Pancreas (tissue), 10 donors: ENCODE measurements at places on chromosomes 7 and 10. TPM values are rescaled to one million over a fixed set of nuclear protein-coding genes. Genes with fewer than 3 reads are reported as not detected.

SLC13A1 gene
- total RNA-seq, result 0.09 TPM

ZNF853 gene
- total RNA-seq, result 6.6 TPM

CRHR2 gene
- total RNA-seq, result 0.66 TPM

CFAP70 gene
- total RNA-seq, result 4.9 TPM

NUTM2A gene
- total RNA-seq, result 1.2 TPM

PPP1R17 gene
- not detected for total RNA-seq

KCNIP2 gene
- total RNA-seq, result 2.2 TPM

PRF1 gene
- total RNA-seq, result 0.16 TPM

SORCS1 gene
- 0.85 TPM for total RNA-seq

C10orf90 gene
- 0.32 TPM for total RNA-seq

DNA sequence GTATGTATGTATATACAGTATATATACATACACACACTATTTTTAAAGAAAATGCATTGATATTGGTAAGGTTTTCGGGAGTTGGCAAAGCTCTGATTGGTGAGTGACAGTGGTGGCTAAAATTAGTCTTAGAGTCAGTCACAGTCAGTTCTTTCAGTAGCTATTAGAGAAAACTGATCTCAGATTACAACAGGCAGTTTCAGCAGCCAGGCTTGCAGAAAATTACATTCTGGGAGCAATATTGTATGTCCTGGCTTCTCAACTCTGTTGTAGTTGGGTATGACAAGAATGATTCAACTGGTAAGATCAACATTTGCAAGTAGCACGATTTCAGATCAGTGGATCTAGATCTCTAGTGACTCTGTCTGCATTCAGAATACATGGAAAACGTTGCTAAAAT is 897.9 kb upstream of the AUTS2 start:
- no peaks in the 10 kb centered on the region for H3K4me1 ChIP-seq
- no peak overlapping the region for H3K4me3 ChIP-seq
- no peak for DNase-seq
- no peak overlapping the region for H3K27ac ChIP-seq
- no peaks in the 10 kb centered on the region for H3K36me3 ChIP-seq

DNA sequence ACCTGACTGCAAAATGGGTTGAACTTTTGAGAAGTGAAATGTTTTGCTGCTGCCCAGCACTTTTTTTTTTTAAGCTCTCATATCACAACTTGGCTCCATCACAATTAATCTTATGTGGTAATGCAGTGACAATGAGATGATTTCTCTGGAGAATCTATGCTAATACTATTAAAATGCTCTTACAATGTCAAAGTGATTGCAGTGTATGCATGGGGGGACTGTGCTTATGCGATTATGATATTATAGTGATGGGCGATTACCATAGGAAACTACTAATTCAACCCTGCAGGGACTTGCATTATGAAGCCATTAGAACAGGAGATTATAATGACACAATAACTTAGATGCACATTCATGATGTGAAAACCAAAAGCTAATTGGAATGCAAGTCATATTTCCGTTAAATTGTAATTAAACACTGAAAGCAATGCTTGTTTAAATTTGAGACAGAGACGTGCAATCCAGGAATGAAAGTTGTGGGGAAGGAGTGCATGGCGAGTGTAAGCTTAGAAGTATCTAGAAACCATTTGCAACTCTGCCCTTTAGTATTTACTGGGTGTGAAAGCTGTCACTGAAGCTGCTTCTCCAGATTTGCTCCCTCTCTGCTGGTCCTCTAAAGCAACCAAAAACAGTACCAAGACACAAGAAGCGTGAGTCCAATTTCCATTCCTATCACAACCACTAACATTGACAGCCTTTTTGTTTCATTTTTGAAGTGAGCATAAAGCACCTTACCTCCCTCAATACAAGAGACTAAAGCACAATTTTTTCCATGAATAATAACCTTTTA is 21.6 kb downstream of the PTER start:
- no peaks in the 10 kb centered on the region for H3K36me3 ChIP-seq
- no peak overlapping the region for H3K4me3 ChIP-seq
- no peak overlapping the region for H3K27ac ChIP-seq
- no peak for DNase-seq

GRCh38 chr7:133781486-133782090 is 345.6 kb upstream of the LRGUK start:
- H3K27ac ChIP-seq, result no peak overlapping the region
- no peak for DNase-seq
- no peaks in the 10 kb centered on the region for H3K4me1 ChIP-seq

GRCh38 chr7:13197501-13197900 is 510.1 kb downstream of the ARL4A start:
- no peaks in the 10 kb centered on the region for H3K4me1 ChIP-seq
- no peak overlapping the region for H3K4me3 ChIP-seq
- H3K27me3 ChIP-seq, result no peaks in the 10 kb centered on the region
- H3K36me3 ChIP-seq, result no peaks in the 10 kb centered on the region

GRCh38 chr7:98267303-98267702 is 14.2 kb upstream of the BRI3 start:
- H3K4me1 ChIP-seq, result no peaks in the 10 kb centered on the region
- no peak overlapping the region for H3K27ac ChIP-seq
- H3K27me3 ChIP-seq, result no peaks in the 10 kb centered on the region
- H3K36me3 ChIP-seq, result no peaks in the 10 kb centered on the region

- no peaks in the 10 kb centered on the region for H3K27me3 ChIP-seq
- no peak overlapping the region for H3K27ac ChIP-seq
- no peak overlapping the region for H3K4me3 ChIP-seq
- no peaks in the 10 kb centered on the region for H3K4me1 ChIP-seq
These were observed 1018.7 kb downstream of the TYW1 start for GRCh38 chr7:68015122-68015977.

DNA sequence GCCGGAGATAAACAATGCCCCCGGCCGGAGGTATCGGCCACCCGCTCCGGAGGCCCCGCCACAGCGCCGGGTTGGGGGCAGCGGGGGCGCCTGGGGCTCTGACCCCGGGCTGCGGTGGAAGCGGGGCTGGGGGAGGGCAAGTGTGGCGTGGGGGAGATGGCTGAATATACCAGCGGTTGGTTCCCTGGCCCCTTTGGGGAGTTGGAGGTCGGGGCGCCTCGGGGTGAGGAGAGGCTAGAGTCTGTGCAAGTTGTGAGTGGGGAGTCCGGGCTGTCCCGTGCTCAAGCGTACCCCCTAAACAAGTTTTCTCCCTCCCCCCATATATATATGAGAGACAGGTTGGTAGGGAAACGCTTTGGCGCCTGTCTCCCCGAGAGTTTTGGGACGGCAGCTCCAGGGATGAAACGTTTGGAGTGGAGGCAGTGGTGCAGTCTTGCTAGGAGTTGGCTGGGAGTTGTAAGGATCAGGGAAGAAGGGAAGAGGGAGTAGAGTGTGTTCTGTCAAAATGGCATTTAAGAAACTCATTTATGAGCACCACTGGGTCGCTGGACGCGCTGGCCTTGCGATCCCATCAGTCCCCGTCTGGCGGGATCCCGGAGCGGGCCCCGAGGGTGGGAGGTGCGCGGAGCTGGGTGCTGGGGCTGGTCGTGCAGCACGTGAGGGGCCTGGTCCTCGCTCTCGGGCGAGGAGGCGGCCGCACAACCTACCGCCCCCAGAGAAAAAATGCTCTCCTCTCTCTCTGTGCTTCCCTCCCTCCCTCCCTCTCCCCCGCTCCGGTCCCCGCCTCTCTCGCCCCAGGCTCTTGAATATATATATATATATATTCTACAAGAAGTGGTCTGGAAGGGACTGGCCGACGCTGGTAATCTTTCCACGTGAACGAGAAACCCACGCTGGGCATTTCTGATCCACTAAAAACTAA is 1.1 kb downstream of the TET1 start:
- peak overlapping the region; percentile 74 for H3K4me3 ChIP-seq
- H3K27me3 ChIP-seq, result no peaks in the 10 kb centered on the region
- no peak overlapping the region for H3K27ac ChIP-seq
- DNase-seq, result no peak
- no peaks in the 10 kb centered on the region for H3K36me3 ChIP-seq
- no peaks in the 10 kb centered on the region for H3K4me1 ChIP-seq

- no peak overlapping the region for H3K4me3 ChIP-seq
- H3K27ac ChIP-seq, result no peak overlapping the region
- no peaks in the 10 kb centered on the region for H3K27me3 ChIP-seq
- H3K36me3 ChIP-seq, result no peaks in the 10 kb centered on the region
These were observed 88.1 kb upstream of the CUX1 start for GRCh38 chr7:101729241-101729883.

- no peak overlapping the region for H3K4me3 ChIP-seq
- peaks cover 43% of the 10 kb centered on the region for H3K36me3 ChIP-seq
- DNase-seq, result no peak
- H3K4me1 ChIP-seq, result no peaks in the 10 kb centered on the region
These were observed 43.5 kb upstream of the SORBS1 start for GRCh38 chr10:95604630-95605029.

DNA sequence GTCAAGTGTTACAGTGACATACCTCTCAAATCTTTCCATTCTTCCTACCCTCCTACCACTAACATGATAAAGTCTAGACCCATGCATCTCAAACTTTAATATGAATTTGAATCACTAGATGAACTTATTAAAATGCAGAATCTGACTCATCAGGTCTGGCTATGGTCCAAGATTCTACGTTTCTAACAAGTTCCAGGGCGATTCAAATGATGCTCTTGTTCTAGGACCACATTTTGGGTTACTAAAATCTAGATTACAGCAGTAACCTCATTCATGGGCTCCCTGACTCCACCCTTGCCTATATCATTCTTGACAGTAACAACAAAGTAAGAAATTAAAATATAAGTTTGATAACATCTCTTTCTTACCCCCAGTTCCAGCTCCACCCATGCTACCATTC is 124.8 kb upstream of the LSM8 start:
- no peak overlapping the region for H3K4me3 ChIP-seq
- H3K36me3 ChIP-seq, result no peaks in the 10 kb centered on the region
- H3K4me1 ChIP-seq, result no peaks in the 10 kb centered on the region
- no peak overlapping the region for H3K27ac ChIP-seq
- H3K27me3 ChIP-seq, result no peaks in the 10 kb centered on the region
- no peak for DNase-seq

DNA sequence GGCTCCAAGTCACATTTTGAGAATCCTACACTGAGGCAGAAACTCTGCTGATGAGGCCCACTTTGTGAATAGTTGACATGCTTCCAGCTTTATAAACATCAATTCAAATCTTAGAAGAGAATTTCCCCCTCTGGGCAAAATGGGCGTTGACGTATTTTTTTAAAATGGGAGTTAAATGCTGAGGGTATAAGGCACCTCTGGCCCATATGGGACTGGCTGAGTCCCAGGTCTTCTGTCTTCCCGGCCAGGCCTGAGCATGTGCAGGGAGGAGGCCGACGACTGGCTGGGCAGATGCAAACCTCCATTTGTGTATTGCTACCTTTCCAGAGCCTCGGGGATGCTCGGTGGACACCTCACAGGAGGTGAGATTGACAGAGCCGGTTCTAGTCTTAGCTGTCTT is 37.7 kb downstream of the BUB3 start:
- H3K36me3 ChIP-seq, result no peaks in the 10 kb centered on the region
- H3K27me3 ChIP-seq, result no peaks in the 10 kb centered on the region
- H3K4me1 ChIP-seq, result no peaks in the 10 kb centered on the region

DNA sequence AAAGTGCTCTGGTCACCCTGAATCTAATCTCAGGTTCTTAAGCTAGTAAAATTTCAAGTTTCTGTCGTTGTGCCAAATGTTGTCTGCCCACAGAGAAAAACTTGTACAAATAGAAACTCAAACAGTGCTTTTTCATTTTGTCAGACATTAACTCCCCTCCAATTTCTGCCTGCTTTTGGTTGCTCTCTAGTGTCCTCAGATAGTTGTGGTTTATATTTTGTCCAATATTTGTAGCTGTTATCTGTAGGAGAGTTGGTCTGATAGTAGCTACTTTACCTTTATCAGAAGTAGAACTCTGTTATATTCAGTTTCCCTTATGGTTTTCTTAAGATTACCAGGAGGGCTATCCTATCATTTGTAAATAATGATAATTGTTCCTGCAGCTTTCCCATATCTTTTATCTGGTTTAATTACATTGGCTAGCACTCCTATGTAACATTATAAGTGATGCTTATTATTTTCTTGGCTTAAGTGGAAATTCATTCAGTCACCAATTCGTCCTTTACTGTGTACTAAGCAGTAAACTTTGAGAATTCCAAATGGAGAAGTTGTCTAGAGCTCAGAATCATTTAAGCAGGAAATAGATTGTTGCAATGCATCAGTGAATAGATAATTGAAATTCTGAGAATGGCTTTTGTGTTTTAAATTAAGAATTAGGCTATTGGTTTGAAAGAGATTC is 91.0 kb downstream of the ANKIB1 start:
- no peaks in the 10 kb centered on the region for H3K27me3 ChIP-seq
- no peak for DNase-seq
- no peaks in the 10 kb centered on the region for H3K4me1 ChIP-seq
- H3K4me3 ChIP-seq, result no peak overlapping the region
- H3K36me3 ChIP-seq, result no peaks in the 10 kb centered on the region
- no peak overlapping the region for H3K27ac ChIP-seq

- H3K27me3 ChIP-seq, result no peaks in the 10 kb centered on the region
- H3K4me1 ChIP-seq, result no peaks in the 10 kb centered on the region
- H3K27ac ChIP-seq, result no peak overlapping the region
- H3K4me3 ChIP-seq, result no peak overlapping the region
- no peak for DNase-seq
These were observed 99.8 kb downstream of the THSD7A start for GRCh38 chr7:11732207-11732606.

- H3K27ac ChIP-seq, result no peak overlapping the region
- H3K36me3 ChIP-seq, result no peaks in the 10 kb centered on the region
- H3K27me3 ChIP-seq, result no peaks in the 10 kb centered on the region
- H3K4me3 ChIP-seq, result no peak overlapping the region
- no peak for DNase-seq
These were observed 15.6 kb downstream of the HIBADH start for GRCh38 chr7:27647046-27647445.

- no peaks in the 10 kb centered on the region for H3K27me3 ChIP-seq
- H3K4me3 ChIP-seq, result no peak overlapping the region
- peak; percentile 48 for DNase-seq
- no peak overlapping the region for H3K27ac ChIP-seq
- no peaks in the 10 kb centered on the region for H3K4me1 ChIP-seq
- H3K36me3 ChIP-seq, result no peaks in the 10 kb centered on the region
These were observed 33.3 kb upstream of the PPIF start for GRCh38 chr10:79313911-79314439.

DNA sequence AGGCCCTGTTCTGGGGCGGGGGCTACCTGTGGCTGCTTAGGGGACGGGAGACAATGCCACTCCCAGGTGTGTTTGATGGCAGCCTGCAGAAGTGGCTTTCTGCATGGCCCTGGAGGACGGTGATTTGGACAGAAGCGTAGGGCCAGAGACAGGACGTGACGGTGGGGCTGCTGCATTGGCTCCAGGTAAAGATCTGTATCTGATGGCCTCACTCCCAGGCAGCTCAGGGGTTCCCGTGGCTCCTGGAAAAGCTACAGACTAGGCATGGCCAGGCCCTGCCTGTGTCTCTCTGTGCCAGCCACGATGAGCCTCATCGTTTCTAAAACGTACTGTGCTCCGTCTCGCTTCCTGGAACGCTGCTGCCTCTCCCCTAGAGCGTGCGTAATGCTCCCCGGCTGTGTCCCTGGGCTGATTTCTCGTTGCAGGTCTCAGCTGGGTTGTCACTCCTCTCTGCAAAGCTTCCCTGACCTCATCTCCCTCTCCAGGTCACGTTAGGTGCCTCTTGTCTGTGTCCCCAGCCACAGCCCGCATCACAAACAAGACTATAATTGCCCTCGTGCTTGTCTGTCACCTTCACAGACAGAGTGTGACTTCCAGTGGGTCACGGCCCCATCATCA is 12.6 kb downstream of the GTF2IRD1 start:
- peaks cover 4% of the 10 kb centered on the region for H3K4me1 ChIP-seq
- no peak for DNase-seq
- H3K36me3 ChIP-seq, result no peaks in the 10 kb centered on the region
- H3K4me3 ChIP-seq, result no peak overlapping the region
- H3K27ac ChIP-seq, result no peak overlapping the region
